WERI-Rb-1 (cell line): ENCODE measurements at places on chromosomes 12 and 14.
A peak's percentile ranks its signal among the peaks of the same experiment; 100 is the strongest.

DNA sequence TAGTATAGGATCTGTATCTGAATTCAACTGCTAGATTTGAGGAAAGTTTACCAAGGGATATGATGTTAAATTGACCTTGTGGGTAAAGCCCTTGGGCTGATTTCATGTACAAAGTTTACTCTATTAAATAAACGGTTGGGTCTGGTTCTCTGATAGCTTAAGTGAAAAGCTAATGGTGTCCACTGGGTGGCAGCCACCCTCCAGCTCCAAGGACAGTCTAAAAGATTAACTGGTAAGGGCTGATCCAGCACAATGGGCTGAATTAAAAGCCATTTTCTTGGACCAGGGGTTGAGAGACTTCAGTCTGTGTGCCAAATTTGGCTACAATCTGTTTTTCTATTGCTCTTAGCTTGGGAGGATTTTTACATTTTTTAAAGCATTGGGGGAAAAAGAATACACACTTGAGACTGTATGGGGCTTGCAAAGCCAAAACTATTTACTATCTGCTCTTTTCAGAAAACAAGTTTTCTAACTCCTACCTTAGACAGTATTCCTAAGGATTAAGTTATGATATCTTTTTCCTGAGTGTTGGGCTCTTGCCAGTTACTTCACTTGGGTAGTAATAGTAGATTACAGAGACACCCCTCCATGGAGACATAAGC is 116.5 kb downstream of the GPHN start:
- peak; percentile 72 for DNase-seq

GRCh38 chr14:53893374-53893773 is 63.3 kb downstream of the BMP4 start:
- no peak for DNase-seq

DNA sequence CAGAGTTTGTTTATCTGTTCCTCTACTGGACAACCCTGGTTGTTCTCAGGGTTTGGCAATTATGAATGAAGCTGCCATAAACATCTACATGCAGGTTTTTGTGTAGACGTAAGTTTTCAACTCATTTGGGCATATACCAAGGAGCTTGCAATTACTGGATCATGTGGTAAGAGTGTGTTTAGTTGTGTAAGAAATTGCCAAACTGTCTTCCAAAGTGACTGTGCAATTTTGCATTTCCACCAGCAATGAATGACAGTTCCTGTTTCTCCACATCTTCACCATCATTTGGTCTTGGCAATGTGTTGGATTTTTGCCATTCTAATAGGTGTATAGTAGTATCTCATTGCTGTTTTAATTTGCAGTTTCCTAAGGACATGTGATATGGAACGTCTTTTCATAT is 39.8 kb upstream of the FBXO33 start:
- DNase-seq, result no peak

DNA sequence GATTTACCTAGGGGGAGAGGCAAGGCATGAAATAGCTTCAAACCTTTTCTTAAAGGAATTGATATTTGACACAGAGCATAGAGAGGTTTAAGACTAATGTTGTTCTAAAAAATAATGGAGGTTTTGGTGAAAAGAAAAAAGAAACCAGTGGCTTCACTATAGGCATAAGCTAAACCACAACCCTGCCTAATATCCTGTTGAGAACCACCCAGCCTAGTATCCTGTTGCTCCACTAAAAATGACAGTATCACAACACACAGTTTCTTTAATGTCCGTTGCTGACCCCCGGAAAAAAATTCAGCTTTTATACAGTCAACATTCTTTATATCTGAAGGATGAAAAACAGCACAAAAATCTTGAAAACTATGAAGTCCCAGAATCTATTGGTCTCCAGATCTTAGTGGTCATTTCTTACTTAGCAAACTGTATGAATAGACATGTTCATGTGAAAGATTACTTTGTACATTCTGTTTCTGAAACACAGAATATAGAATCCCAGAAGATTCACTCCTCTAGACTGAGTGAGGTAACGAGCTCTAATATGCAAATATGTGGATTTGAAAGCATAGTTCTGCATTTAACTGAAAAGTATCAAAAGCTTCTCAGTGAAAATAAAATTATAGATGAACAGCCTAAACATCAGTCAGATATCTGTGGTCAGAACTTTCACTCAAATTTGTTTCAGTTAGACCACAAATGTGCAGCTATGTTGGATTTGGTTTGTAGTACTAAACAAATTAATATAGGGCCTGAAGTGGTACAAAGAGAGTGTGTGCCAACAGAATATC is 40.5 kb downstream of the GALC start:
- no peak for DNase-seq

- no peak for DNase-seq
These were observed 109.2 kb downstream of the IGF1 start for GRCh38 chr12:102371165-102371564.

DNA sequence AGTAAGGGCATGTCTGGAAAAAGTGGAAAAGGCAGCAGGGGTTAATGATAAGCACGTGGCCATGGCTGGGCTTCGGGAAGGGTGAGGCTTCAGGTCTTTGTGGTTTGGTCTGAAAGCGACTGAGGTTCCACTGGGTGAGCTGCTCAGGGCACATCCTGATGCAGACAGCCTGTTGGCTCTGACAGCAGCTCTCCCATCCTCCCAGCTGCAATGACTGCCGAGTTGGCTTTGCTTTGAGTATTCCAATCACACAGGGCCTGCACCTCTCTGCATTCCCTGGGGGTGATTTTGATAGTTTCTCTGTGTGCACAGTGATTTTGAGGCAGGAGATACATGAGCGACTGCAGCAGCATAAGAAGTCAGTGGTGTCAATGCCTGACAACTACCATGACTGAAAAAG is 390.7 kb downstream of the APAF1 start:
- DNase-seq, result no peak

GRCh38 chr12:49809381-49809905 is 18.8 kb downstream of the NCKAP5L start:
- peak; percentile 30 for DNase-seq

DNA sequence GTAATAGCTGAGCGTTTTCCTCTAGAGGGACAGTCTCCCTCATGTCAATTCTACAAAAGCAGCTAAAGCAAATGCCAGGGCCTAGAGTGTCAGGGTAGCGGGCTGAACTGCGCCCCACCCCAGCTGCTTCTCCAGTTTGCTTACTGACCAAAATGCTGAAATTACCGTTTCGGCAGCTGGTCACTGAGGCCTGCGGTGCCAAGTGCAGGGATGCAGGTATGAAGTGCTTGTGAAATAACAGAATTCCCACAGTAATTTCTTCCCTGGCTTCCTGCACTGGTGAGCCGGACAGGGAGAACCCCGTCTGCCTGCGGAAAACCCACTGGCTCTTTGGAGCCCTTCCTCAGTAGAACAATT is 19.1 kb downstream of the PSMC1 start:
- DNase-seq, result no peak

DNA sequence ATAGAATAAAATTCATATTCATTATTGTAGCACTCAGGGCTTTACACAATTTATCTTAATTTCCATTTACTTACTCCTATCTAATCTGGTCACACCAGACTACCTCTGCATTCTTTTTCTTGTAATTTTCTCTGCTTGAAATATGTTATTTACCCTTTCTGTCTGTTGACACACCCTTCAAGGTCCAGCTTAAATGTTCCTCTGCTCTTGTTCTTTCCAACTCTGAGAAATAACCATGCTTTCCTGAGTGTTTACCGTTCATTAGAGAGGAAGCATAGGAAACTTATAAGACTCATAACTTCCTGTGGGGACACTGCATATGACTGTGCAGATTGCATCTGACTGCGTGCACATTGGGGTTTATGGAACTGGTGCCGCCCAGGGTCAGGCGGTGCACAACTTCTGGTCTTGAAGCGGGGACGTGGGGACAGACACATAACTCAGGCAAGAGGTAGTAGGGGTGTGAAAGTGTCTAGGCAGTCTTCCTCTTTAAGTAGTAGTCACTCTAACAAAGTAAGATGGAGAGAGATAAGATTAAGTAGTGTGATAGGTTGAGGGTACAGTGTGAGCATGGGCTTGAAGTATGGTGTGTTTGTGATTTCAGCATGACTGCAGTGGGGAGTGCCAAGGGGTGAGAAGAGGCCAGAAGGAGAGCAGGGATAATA is 42.6 kb upstream of the FOXJ2 start:
- DNase-seq, result no peak

- no peak for DNase-seq
These were observed 75.4 kb upstream of the CHST11 start for GRCh38 chr12:104381341-104381730.

GRCh38 chr14:103840014-103840413 is 7.4 kb downstream of the PPP1R13B start:
- DNase-seq, result no peak

DNA sequence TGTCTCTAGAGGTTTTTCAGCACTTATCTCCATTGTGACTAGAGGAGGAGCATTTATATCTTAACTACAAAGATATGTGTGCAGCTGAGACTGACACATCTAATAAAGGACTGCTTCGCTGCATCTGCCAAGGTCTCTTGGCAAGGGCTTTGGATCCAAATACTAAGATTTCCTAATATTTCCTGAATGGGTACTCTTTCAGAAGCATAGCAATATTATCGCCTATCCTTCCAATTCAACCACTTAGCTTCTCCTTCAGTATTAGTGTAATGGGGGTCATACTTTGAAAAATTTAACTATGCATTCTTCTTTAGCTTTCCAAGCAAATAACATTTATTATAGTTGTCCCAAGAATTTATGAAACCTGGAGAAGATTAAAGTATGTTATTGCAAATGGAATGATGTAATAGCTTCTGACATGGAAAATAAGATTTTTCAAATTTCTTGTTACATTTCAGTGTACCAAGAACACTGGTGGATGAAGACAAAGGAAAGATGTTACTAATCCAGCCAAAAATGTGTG is 243.0 kb upstream of the PDE3A start:
- no peak for DNase-seq

DNA sequence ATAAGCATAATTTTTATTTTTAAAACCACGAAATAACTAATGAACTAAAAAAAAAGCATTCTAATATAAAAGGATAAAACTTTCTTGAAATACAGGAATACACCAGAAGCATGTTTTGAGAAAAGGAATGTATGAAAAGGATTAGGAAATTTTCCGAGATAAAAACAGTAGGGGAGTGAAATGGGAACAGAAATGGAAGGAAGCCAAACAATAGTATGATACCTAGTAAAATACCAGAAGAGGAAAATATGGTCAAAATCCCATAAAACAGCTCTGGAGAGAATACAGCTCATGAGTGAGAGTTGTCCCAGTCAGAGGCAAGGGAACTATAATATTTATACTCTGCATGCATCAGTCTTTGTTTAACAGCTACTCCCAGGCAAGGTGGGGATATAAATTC is 1016.2 kb downstream of the SLC6A15 start:
- no peak for DNase-seq

DNA sequence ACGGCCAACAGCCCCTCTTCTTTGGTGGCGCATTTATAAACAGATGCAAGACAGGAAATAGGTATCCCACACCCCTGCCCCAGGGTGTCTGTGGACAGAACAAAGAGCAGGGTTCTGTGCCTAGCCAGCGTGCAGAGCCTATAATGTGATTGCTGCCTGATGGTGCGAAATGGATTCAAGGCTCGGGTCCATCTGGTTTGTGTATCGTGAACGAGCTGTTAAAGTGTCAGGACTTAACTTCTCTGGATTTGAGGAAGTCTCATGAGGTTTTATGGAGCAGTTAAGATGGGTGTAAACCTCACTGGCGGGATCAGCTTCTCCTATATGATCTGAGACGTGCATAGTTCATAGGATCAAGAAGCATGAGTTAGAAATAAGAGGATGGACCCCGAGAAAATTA is 388.7 kb upstream of the TBX3 start:
- DNase-seq, result peak; percentile 16

- DNase-seq, result no peak
These were observed 8.6 kb downstream of the TUNAR start for GRCh38 chr14:95885278-95885677.

- DNase-seq, result no peak
These were observed 41.4 kb downstream of the FBXL14 start for GRCh38 chr12:1552911-1553491.

GRCh38 chr14:90674716-90675115 is 141.5 kb downstream of the TTC7B start:
- DNase-seq, result no peak

DNA sequence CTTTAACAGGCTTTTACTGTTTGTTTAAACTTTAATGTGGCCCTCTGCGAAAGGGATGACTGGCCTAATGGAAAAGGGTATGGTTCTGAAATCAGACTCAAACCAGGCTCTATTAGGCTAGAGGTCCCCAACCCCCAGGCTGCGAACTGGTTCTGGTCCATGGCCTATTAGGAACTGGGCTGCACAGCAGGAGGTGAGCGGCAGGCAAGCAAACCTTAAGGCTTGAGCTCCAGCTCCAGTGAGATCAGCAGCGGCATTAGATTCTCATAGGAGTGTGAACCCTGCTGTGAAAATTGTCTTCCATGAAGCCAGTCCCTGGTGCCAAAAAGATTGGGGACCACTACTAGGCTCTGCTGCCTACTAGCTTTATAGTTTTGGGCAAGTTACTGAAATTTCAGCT is 11.1 kb downstream of the GALNT4 start:
- DNase-seq, result no peak

- no peak for DNase-seq
These were observed 53.7 kb upstream of the INSM2 start for GRCh38 chr14:35480119-35480769.

GRCh38 chr14:73878436-73878835 is 8.2 kb upstream of the ZNF410 start:
- no peak for DNase-seq

DNA sequence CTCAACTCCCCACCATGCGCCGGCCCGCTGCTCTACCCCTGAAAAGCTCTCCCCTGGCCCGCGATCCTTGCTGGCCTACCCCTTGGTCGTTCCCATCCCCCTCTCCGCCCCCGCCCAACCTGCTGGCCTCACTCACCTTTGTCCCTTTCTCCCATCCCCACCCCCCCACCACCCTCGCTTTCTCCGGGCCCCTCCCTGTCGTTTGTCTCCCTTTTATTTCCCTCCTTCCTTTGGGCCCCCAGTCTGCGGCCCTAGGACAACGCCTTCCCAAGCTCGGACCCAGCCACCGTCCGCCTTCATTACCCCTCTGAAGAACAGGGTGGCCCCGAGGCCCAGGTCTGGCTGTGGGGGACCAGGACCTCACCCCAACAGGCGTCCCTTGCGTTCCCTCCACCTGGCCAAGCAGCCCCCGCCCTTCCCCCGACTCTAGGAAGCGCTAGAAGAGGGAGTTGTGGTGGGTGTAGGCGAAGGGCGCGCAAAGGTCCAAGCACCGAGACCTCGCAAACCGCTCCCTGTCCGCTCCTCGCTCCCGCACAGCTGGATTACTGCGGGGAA is 6.9 kb upstream of the SLC7A7 start:
- DNase-seq, result no peak

DNA sequence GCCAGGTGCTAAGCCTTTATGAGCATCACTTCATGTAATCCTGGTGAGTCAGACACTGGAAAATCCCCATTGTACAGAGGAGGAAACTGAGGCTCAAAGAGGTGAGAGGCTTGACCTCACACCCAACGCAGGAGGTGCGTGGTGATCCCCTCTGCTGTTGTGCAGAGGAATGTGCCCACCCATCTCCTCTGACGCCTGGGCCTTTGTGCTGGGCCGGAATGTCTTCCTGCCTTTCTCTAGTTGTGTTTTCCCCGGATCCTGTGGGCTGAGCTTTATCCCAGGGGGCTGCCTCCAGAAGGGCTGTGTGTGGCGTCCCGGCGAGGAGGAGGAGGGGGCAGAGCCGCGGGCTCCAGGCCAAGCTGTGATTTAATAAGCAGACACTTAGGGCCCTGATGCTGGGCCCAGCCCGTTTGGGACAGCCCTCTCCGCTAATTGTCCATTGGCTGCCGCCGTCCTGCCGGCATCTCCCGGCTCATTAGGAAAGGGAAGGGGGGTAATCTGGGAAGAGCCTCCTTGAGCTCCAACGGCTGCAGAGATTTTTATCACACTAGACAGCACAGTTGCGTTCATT is 653.6 kb downstream of the MED13L start:
- DNase-seq, result no peak
